Suprapubic skin (tissue), 4 donors: ENCODE measurements at places on chromosomes 5 and 9. TPM values are rescaled to one million over a fixed set of nuclear protein-coding genes. Genes with fewer than 3 reads are reported as not detected.

The NUTM2F gene
- total RNA-seq: not detected

The PIP5KL1 gene
- total RNA-seq: 8.6 TPM

GRCh38 chr5:120055858-120056257 lies 408.2 kb upstream of the PRR16 start:
- no peak for DNase-seq
- no peak overlapping the region for H3K4me3 ChIP-seq
- H3K36me3 ChIP-seq: no peaks in the 10 kb centered on the region
- no peaks in the 10 kb centered on the region for H3K27me3 ChIP-seq

DNA sequence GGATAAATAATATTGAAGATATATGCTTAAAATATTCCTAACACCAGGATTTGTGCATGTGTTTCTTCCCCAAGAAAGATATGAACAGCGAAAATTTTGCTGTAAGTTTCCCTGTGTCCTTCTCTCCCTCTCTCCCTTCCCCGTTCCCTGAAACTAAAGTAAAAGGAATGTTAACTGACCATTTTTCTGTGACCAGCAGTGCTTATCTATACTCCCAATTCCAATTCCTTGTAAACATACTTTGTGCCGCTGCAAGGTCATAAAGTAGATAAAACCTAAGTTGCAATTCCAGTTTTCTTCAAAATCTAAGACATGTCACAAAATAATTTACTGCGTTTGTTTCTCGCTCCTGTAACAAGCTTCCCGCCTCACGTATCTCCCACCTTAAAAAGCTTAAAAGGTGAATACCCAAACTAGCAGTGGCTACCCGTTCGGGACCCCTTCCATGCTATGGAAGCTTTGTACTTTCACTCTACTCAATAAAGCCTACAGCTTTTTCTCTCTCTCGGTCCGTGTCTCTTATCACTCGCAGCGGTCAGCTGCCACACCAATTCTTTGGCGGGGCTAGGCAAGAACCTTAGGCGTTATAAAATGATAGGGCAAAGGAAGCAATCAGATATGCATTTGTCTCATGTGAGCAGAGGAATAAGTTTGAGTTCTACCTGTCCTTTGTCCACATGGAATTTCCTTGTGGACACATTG lies 1798.0 kb downstream of the EFNA5 start:
- H3K27ac ChIP-seq: no peak overlapping the region
- H3K27me3 ChIP-seq: no peaks in the 10 kb centered on the region
- H3K36me3 ChIP-seq: no peaks in the 10 kb centered on the region
- DNase-seq: no peak
- H3K4me1 ChIP-seq: no peaks in the 10 kb centered on the region

The SUSD3 gene
- total RNA-seq: 2.8 TPM
